CD4-positive, alpha-beta T cell treated with Interleukin-6 at 100 ng/mL for 8 hours (primary cell): ENCODE measurements at places on chromosomes 6 and 20.

DNA sequence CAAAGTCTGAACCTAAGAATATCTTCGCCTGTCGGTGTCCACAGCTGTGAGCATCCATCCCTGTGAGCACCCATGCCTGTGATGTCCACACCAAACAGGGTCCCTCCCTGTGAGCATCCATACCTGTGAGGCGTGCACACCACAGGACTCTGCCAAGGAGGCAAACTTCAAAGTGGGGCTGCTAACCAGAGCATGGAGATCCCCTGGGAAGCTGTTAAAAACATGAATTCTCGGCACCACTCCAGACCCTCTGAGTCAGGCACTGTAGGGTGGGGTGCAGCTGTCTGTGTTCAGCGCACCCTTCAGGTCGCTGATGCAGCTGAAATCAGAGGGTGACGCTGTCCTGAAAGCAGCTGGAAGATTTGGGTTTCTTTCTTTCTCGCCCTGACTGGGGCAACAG is 85.4 kb upstream of the NXT1 start:
- no peak for DNase-seq

GRCh38 chr20:57899554-57899953 is 189.7 kb upstream of the PMEPA1 start:
- no peak for DNase-seq

DNA sequence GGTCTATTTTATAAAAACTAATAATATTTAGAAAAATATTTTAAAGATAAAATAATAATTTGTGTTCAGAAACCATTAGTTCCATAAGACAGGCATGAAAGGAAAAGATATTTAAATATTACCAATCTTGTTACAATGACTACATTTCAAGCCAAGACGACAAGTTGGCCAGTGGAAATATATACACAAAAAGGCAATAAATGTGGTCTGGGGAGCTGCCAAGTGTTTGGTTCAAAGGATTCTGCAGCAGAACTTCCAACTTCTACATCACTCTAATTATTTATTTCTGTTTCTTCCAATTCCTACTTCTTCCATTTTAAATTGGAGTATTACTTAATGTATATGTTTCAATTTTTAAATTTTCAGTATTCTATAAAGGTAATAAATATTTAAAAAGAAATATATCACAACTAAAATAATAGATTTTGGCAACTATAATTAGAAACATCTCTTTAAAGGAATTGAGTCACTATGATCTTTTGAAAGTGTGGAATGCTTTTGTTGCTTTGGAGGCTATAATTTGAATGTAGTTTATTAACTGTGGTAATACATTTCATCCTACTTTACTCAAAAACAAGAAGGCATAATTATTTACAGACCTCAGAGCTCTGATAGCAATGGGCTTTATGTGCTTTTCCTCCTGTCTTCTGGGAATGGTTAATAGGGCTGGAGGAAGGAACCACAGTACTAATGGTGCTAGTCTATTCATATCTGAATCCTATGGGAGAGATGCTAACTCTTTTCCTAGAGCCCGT is 129.7 kb upstream of the FAM184A start:
- no peak for DNase-seq

DNA sequence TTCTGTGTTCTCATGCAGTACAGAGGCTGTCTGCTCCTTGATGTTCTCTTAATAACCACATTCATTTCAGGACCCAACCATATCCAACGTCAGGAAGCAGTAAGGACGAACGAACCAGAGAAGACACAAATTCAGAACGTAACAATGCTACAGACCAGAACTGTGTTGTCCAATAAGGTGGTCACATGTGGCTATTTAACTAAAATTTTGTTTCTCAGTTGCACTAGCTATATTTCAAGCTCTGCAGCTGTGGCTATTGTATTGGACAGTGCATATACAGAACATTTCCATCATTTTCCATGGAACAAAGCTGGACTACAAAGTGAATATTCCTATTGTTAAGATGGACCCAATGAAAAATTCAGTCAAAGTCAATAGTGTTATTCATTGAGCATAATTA is 27.0 kb downstream of the MAP7 start:
- DNase-seq: no peak

DNA sequence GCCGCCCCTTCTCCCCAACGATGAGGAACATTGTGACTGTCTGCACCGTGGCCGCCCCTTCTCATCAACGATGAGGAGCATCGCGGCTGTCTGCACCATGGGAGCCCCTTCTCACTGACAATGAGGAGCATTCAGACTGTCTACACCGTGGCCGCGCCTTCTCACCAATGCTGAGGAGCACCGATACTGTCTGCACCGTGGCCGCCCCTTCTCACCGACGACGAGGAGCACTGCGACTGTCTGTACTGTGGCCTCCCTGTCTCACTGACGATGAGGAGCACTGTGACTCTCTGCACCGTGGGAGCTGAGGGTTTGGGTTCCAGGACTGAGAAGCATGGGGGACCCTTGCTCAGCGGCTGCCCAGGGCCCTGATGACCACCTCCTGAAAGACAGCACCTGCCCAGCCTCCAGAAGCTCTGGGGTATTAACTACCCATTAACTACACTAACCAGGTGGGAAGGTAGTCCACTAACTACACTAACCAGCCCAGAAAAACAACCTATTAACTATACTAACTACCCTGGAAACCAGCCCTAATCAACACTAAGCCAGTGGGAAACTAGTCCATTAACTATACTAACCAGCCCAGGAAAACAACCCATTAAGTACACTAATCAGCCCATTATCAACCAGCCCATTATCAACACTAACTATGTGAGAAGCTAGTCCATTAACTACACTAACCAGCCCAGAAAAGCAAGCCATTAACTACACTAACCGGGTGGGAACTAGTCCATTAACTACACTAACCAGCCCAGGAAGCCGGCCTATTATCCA is 116.9 kb downstream of the TAF4 start:
- DNase-seq: no peak

GRCh38 chr20:62887152-62887859 is 25.7 kb upstream of the TCFL5 start:
- DNase-seq: no peak
